ENCODE measurements at places on chromosomes 2 and 18. TPM values are rescaled to one million over a fixed set of nuclear protein-coding genes. Genes with fewer than 3 reads are reported as not detected.

ERLEC1 gene
- total RNA-seq, result 21.6 TPM

NABP1 gene
- total RNA-seq, result 3.2 TPM

FOXD4L1 gene
- total RNA-seq, result not detected

TMEM247 gene
- total RNA-seq, result not detected

SKOR2 gene
- total RNA-seq, result 0.18 TPM

TMEM237 gene
- 37.7 TPM for total RNA-seq

KCTD1 gene
- 10.4 TPM for total RNA-seq

MBOAT2 gene
- total RNA-seq, result 20.2 TPM

DNA sequence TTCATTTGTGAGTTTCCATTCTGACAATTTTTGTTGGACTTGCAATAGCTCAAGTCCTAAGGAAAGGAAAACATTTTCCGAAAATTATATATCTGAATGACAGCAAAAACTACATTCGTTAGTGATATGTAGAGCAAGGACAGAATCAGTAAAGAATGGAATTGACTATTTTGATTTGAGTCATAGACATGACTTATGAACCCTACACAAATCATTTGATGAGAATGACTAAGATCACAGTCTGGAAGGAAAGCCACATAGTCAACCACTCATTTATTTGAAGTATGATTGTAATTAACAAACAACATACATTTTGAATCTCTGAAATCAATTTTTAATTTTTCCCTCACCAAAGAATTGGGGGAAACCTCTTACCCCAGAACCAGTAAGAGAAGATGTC is 231.6 kb upstream of the CRIM1 start:
- DNase-seq, result no peak

DNA sequence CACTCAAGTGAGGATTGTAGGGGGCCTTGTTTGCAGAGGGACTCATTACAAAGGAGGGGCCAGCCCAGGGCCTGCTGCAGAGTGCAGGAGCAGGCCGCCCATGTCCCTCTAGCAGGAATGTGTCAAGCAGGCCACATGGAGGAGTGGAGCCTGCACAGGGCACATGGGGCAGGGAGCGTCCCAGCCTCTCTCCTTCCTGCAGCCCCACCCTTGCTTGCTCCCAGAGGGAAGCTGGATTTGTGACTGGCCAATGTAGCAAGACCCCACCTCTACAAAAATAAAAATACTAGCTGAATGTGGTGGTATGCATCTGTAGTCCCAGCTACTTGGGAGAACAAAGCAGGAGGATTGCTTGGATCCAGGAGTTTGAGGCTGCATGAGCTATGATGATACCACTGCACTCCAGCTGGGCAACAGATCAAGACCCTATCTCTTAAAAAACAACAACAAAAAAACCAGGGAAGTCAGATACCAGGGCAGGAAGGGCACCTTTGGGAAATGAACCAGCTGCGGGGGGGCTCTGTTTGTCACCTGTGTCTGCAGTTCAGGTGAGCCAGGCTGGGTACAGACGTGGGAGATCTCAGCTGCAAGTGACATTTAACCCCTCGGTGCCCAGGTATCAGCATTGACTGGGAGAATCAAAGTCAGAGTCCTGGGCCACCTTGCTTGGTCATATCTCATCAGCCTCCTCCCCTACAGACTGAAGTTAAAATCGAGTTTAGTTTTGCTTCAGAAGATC is 27.7 kb downstream of the IMPA2 start:
- no peak for DNase-seq

DNA sequence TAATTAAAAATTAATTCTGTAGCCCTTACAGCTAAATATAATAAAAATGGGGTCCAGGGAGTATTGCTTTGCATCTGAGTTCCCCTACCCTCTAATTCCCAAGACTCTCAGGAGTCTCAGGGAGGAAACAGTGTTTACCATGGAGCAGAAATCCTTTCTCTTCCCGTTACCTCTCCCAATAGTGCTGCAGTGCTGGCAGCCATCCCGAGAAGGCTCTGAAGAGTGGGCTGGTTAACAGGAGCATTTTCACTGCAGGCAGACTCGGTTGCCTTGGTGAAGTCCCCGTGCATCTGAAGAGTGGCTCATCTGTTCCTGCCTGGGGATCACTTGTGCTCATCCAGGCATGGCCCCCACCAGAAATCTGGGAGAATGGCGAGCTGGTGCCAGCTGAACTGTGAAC is 41.8 kb upstream of the TMEM178A start:
- DNase-seq, result no peak

- no peak for DNase-seq
Measured at GRCh38 chr2:241730671-241731293, 3.6 kb upstream of the D2HGDH start.

- no peak for DNase-seq
Measured at GRCh38 chr2:229899604-229900003, 22.2 kb downstream of the TRIP12 start.

DNA sequence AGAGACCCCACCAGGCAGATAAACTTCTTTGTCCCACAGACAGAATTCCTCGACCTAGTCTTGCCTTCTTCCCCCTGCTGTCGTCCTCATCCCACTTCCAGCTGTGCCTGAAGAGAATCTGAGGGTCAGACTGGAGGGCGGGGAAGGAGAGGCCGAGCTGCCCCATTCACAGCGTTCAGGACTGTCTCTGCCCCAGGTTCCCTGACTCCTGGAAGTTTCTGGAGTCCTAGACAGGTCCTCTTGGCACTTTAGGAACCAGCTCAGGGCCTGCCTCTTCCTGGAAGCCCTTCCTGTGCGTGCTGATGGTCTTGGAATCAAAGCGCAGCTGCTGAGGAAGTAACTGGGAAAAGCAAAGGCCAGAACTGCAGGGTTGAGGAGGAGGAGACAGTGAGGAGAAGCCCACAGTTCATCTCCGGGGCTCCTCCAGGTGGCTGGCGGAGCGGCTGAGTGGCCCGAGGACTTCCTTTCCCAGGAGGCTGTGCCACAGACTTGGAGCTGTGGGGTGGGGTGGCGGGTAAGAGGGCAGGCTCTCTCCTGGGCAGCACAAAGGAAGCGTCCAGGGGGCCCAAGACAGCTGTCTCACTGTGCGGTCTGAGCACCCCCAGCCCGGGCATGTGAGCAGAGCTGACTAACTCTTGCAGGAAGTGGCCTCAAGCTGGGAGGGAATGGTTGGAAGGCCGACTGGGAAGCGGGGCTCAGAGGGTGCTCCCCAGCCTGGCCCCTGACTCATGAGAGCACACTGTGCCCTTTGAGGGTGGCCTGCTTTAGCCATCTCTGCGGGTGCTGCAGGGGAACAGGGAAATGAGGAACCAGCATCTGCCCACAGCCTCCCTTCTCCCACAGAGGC is 39.5 kb downstream of the SDC1 start:
- no peak for DNase-seq

DNA sequence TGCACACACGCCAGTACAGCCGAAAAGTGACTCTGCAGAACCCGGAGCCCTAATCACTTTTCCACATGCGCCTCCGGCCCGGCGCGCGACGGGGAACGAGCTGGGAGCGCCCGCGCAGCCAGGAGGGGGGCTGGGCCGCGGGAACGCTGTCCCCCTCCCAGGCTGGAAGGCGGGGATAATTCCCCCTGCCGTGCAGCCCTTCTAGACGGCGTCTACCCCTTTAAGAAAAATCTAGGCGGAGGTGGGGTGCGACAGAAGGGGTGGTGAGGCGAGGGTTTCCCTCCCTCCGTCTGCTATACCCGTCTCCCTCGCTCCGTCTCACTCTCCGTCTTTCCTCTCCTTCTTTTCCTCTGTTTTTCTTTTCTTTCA is 2.4 kb downstream of the CYP26B1 start:
- DNase-seq, result peak; percentile 74

DNA sequence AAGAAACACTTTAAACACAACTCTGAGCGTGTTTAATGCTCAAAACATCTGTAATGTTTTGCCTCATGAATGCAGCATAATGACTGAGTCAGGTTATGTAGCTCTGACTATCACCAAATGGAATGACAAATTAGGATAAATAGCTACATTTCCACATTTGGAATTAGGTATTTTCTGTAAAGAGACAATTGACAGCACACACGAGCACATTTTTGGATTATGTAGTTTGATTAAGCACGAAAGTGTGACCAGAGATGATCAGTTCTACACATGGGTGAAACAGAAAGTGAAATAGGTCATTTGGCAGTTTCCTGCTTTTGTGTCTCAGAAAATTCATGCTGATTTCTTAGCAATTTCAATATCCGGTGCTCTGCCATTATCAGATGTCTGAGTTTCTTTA is 29.0 kb downstream of the LPIN1 start:
- no peak for DNase-seq

DNA sequence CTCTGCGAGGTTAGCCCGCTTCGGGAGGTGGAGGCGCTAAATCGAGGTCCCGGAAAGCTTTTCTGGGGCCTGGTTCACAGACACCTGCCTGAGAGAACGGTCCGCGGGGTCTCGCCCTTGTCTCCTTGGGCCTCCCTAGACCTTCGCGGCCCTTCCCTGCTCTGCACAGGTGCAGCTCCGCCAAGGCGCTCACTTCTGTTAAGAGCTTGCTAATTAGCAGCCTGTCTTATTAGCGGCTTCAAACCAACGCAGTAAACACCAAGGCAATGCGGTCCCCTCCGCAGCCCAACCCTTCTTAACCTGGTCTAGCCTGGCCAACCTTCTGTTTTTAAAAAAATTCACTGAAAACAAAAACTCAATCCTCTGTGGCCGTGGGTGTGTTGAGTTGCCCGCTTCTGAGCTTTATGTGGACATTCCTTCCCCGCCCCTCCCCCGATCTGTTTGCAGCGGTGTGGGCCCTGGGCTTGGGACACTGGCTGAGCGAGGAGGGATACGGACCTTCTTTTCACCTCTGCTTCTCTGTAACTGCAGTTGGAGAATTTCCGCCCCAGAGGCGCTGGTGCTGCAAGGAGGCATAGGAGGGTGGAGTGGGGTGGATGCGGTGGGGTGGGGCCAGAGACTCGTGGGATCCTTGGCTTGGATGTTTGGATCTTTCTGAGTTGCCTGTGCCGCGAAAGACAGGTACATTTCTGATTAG is 3.4 kb upstream of the HOXD4 start:
- DNase-seq, result no peak

- DNase-seq, result no peak
Measured at GRCh38 chr18:10040287-10041011, 126.6 kb downstream of the VAPA start.

GRCh38 chr2:173290046-173290445 is 64.6 kb upstream of the CDCA7 start:
- DNase-seq, result no peak

DNA sequence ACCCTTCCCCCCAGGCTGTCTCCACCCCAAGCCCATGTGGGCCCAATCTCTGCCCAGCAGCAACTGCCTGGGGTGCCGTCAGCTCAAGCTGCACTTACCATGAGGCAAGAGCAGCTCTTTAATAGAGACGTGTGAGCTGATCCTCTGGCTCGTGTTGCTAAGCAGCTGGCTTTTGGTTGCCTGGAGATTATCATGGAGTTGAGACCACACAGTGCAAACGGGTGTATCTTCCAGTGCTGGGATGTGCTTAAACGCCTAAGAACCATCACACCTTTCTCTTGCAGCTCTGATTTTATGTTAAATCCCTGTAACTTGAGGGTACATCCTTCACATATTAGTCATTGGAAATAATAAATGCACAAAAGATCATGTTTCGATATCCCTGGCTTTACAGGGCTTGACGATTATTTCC is 271.1 kb downstream of the PRKCE start:
- DNase-seq, result no peak

- DNase-seq, result peak; percentile 80
Measured at GRCh38 chr18:31101183-31102024, 817 bp downstream of the DSC2 start.

- DNase-seq, result no peak
Measured at GRCh38 chr18:6249170-6249569, 165.5 kb downstream of the L3MBTL4 start.

DNA sequence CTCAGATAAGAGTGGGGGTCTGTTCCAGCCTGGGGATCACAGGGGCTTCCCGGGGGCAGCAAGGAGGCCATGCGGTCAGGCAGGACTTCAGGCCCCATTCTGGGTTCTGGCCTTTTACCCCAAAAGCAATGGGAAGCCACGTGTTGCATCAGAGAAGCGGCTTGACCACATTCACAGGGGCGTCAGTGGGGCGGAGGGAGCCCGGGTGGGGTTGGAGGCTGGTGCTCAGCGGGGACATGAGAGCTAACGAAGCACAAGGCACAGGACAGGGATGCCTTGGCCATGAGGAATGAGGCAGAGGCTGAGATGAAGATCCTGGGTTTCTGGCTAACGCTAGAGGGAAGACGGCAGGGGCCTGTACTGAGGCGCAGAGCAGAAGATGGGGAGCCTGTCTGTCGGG is 6.1 kb downstream of the HJURP start:
- DNase-seq, result no peak

- no peak for DNase-seq
Measured at GRCh38 chr2:118128826-118129225, 40.6 kb downstream of the INSIG2 start.

DNA sequence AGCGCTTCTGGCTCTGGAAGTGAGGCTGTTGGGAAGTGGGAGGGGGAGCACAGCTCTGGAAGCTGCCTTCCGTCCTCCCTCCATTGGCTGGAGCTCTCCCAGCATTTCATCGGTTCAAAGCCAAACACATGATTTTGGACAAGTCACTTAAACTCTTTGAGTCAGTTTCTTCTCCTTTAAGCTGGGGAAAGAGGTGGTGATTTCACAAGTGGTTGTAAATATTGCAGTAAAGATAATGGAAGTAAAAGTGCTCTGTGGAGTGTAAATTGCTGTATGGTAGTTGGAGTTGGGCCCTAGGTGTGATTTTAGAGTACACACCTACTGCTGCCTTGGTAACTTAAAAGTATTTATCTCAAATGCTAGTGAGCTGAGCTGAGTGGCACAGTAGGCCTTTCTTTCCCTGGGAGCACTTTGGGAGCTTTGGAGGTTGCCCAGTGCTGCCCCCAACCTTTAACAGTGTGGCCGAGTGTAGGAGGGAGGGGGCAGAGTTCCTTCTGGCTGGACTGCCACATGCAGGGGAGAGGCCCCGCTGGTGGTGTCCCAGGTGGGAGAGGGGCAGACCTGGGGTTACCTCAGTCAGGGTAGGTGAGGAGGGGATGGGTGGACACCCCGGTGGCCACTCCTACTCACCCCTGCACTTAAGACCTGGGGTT is 54.7 kb downstream of the ASAP2 start:
- no peak for DNase-seq

DNA sequence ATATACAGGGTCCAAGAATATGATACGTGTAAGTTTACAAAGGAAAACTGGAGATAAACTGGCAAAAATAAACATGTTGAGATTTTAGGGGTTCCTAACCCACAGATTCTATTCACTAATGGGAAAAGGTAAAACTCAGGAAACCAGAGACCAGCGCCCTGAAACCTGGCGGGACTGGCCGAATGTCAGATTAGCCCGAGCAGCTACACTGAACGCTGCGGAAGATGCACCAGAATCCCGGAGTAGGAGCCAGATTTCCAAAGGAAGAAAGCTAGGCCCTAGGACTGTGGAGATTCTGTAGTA is 679 bp upstream of the WDR75 start:
- DNase-seq, result no peak

- no peak for DNase-seq
Measured at GRCh38 chr2:133655610-133656009, 87.3 kb upstream of the NCKAP5 start.

GRCh38 chr18:59728816-59729215 is 31.6 kb upstream of the CCBE1 start:
- no peak for DNase-seq

DNA sequence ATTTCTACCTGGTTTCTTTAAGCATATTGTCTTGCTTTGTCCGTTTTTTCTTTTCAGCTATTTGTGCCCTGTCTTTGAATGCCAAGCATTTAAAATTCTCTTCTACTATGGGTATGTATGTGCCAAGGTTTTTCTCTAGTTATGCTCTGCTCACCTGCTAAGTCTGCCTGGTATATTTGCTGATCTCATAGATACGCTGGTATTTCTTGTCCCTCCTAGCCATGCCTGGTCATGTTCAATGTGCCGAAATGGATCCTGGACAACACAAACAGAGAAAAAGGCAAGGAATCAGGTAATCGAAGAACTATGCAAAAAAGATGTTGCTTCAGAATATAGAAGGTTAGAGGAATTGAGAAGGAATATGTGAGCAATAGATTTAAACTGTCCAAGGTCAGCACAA is 14.9 kb upstream of the KDM3A start:
- DNase-seq, result no peak

Measured in H9 (cell line).